ENCODE measurements at places on chromosomes 6 and 20. TPM values are rescaled to one million over a fixed set of nuclear protein-coding genes. Genes with fewer than 3 reads are reported as not detected.

GRCh38 chr6:144590532-144590931 is 305.4 kb downstream of the UTRN start:
- H3K4me3 ChIP-seq: no peak overlapping the region
- H3K27ac ChIP-seq: no peak overlapping the region
- H3K36me3 ChIP-seq: no peaks in the 10 kb centered on the region
- no peaks in the 10 kb centered on the region for H3K27me3 ChIP-seq
- DNase-seq: no peak

- no peak overlapping the region for H3K27ac ChIP-seq
- no peaks in the 10 kb centered on the region for H3K27me3 ChIP-seq
- DNase-seq: no peak
- H3K4me1 ChIP-seq: peaks cover 9% of the 10 kb centered on the region
- peak overlapping the region; percentile 65 for H3K4me3 ChIP-seq
- H3K36me3 ChIP-seq: no peaks in the 10 kb centered on the region
Measured at GRCh38 chr6:85451565-85452306, 1.9 kb downstream of the NT5E start.

DNA sequence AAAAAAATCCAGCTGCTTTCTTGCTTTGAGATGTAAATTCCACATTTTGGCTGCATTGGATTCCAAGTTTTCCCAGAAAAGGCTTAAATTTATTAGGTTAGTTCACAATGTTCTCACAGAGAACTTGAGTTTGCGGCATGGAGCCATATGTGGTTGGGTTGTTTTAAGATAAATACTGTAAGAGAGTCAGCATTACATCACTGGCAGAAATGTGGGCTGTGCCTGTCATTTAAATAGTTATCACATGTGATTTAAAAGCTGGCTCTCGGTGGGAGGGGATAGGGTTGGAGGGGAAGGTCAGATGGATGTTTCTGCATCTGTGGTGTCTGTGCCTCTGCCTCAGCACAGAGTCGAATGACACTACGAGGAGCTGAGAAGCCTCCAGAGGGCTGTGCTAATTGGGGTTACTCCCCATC is 73.8 kb upstream of the SCP2D1 start:
- no peaks in the 10 kb centered on the region for H3K36me3 ChIP-seq
- H3K4me3 ChIP-seq: no peak overlapping the region
- no peaks in the 10 kb centered on the region for H3K27me3 ChIP-seq
- no peak for DNase-seq
- no peak overlapping the region for H3K27ac ChIP-seq

RNF8 gene
- 13.9 TPM for total RNA-seq

AVP gene
- not detected for total RNA-seq

Measured in aorta (tissue), 5 donors.